ENCODE measurements at places on chromosomes 16 and 17.
A peak's percentile ranks its signal among the peaks of the same experiment; 100 is the strongest.

GRCh38 chr16:67528222-67528869 lies at the start of gene RIPOR1:
Gene RIPOR1 (plus strand): TSS chr16:67528829. CDS start chr16:67538447, 9,618 bp downstream.
- DNase-seq, result peak; percentile 59

GRCh38 chr16:64202571-64202970 lies 919.3 kb downstream of the CDH11 start:
- no peak for DNase-seq

GRCh38 chr17:67239597-67239996 lies 5.4 kb downstream of the HELZ start:
- DNase-seq, result no peak

DNA sequence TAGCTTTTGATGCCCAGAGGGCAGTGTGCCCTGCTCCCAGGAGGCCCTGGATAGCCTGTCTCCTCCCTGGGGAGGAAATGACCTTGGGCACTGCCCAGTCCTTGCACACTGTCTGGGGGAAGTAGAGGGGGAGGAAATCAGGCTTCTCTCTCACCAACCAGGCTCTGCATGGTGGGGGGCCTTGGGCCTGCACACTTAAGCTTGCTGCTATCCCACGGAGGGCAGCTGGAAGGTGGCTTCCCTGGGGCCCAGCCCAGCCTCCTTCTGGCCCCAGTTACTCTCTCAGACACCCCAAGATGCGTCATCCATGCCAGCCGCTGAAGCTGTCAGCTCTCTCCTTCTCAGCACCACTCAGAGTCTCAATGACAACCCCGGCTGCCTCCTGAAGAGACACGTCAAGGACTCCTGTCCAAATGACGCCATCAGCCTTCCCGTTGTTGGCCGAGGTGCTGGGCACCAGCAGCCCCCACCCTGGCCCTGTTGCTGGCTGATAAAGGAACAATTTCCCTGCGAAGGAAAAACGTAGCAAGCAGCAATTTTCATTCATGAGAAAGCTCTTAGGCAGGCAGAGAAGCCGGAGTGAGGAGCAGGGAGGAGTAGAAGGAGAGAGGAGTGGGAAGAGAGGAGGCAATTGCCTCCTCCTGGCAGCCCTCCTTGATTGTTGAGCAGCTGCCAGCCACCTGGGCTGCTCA lies 95.5 kb downstream of the SDK2 start:
- DNase-seq, result no peak

- DNase-seq, result no peak
Measured at GRCh38 chr17:36524428-36524876, 10.2 kb downstream of the MYO19 start.

DNA sequence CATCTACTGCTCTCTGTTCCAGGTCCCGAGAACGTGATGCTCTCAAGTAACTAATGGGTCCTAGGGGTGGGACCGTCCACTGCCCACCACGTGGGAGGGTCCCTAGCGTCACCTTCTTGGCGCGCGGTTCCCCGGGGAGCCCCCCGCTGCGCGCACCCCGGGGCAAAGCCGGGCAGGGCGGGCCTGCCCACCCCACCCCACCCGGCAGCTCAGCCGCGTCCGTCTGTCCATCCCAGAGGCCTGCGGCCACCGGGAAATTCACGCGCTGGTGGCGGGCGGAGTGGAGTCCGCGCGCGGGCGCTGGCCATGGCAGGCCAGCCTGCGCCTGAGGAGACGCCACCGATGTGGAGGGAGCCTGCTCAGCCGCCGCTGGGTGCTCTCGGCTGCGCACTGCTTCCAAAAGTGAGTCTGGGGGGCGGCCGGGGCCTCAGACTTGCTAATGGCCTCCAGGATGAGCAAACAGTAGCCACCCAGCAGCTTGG lies 494 bp downstream of the PRSS41 start:
- DNase-seq, result no peak

DNA sequence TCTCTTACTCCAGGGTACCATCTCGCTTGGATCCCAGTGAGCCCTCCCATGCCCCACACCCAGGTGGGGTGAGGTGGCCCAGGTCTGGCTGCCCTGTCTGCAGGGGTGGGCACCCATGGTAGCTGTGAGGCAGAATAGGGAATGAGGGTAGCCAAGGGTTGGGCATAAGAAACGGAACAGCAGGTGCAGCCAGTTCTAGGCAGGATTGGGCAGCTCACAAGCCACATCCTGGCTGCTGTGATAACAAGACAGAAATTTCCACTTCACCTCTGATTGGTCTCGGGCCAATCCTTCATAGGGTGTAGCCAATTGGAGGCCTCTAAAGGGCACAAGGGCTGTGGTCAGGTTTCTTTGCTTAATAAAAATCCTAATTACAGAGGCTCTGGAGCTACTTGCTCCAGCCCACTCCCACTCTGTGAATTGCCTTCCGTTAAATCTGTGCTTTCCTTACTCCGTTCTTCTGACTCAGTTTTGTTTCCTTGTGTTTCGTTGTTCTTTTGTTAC lies 1.5 kb upstream of the ARHGDIG start:
- no peak for DNase-seq

DNA sequence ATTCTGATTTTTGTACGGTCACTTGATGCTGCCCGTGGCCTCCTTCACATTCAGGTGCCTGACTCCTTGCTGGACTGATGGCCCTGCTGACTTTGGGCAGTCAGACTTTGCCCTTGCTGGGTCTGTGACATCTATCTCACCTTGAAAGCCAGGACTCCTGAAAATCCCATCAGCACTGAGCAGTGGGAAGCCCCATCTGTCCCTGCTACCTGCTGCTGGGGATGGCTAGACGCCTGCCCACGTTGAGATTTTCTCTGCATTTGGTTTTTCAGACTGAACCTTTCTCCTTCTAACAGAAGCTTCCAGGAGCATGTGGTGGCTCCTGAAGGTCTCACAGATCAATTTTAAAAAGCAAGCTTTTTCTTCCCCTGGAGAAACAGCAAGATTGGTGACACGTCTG lies 10.2 kb upstream of the ZNF18 start:
- no peak for DNase-seq

- no peak for DNase-seq
Measured at GRCh38 chr17:75697651-75698291, 23.5 kb upstream of the ITGB4 start.

- no peak for DNase-seq
Measured at GRCh38 chr16:14527411-14528044, 102.5 kb downstream of the PARN start.
